ENCODE measurements at places on chromosomes 7 and 10.

DNA sequence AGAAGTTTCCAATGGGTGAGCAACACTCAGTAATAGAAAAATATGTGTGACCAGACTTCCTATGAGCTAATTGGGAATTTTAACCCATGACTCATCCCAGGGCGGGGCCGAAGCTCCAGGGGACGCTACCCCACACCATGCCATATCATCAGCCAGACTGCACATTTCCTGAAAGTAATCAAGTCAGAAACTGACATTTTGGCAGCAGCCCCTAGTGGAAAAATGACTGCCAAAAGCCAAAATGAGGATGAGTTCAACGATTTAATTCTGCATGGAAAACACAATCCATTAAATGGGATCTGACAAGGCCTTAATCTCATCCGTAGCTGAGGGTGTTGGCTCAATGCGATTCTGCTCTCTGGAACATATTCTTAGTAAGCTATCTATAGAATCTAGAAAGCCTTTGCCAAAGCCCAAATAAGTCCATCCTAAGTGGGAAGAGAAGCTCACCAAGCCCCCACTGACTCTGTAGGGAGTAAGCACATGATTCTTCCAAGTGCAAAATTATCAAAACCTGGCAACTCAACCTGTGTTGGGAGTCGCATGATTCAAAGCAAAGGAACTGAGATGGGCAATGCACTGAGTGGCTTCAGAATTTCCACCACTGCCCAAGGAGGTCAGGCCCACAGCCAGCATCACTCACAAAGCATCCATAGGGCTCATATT lies 93.1 kb upstream of the PDE1C start:
- no peak for DNase-seq

DNA sequence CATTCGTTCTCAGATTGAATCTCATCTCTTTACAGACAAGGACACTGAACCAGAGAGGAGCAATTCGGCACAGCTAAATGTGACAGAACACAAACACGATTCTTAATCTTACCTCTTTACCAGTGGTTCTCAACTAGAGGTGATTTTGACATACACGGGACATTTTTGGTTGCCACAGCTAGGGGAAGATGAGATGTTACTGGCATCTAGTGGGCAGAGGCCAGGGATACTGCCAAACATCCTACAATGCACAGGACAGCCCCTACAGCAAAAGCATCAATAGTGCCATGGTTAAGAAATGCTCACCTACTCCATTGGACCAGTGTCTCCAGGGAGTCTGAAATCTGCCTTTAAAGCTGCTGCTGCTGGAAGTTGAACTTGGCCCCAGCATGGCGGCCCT lies 27.3 kb downstream of the PDE1C start:
- DNase-seq: no peak

DNA sequence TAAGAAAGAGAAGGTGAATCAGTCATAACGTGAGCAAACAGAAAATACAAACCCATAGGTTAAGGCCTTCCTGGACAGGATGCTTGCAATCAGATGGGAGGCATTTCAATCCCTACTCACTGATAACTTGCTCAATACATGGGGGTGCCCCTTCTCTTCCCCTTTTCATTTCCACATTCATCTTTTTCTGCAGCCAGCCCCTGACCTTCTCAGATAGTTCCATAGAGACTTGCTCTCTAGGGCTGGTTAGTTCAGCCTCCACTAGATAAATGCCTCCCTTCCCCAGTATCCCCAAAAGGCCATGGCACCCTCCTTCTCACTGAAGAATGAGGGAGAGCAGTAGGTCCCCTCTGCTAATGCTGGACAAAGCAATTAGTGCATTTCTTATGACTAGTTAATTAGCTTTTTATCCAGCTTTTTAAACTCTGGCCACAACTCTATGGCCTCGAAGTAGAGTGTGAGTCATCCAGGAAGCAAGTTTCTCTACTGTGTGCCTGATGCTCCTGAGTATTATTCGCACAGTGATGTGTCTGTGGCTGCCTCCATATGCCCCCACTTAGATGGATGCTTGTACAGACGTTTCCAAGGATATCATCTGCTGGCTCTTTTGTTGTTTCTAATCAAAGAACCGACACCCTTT lies 12.7 kb downstream of the CHN2 start:
- DNase-seq: no peak

DNA sequence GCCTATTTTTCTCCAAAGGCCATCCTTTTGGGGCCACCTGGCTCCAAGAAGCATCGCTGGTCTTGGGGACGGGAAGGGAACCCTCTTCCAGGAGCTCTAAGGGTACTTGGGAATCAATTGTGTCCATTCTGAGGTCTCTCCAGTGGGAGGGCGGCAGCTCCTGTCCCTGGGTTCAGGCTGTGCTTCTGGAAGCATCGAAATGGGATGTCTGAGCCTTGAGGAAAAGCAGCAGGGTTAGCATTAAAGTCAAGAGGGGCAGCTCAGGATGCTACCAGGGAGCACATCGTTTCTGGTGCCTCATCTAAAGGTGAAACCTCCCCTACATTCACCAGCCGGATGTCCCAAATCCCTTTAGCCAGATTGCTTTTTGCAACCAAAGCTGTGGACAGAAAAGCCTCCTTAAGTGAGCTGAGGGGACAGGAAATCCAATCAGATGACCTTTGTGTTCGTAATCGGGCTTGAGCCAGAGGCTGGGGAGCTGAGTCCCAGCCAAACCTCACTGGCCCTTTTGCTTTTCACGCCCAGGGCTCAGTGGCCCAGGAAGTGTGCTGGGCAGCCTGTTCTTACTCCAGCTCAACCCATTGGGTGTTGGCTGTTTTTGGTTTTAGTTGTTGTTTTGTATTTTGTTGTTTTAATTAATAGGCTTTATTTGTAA lies 88.8 kb upstream of the ANLN start:
- DNase-seq: no peak

DNA sequence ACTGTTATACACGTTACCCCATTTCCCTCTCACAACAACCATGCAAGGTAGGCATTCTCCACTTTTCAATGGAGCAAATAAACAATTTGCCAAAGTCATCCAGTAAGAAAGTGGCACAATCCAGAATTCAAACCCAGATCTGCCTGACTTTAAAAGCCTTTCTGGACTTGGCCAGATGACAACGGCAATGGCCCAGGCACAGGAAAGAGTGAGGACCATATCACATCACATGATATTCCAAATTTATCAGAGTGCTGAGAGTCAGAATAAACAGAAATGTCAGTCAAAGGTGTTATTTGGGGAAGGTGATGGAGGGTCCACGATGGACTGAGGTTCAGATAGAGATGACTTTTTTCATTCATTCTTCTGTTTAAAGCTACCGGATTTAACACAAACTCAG lies 48.0 kb downstream of the CALD1 start:
- DNase-seq: no peak

- no peak for DNase-seq
Observed at GRCh38 chr7:54544527-54545240, 2.5 kb downstream of the VSTM2A start.

DNA sequence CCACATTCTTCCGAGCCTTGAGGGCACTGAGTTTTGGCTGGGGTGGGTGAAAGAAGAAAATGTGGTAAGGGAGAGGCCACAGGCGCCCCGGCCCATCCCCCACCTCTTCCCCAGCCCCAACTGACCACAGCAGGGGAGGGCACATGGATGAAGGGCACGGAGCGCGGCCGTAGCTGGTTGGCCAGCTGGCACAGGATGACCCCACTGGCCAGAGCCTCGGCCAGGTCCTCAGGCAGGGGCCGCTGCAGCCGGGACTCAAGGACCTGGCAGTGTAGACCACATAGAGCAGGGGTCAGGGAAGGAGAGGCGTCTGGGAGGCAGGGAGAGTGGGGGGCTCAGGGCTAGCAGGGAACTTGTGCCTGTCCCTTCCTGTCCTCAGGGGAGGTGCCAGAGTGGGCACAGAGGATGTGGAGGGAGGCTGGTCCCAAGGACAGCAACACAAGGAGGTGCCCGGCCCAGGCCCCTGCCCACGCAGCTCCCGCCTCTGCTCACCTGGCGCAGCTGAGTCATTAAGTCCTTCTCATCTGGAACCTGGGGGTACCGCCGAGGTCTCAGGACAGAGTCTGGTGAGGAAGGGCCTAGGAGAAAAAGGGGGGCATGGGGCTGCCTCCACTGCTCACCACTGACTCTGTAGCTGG lies 2.2 kb upstream of the SAP25 start:
- DNase-seq: no peak

DNA sequence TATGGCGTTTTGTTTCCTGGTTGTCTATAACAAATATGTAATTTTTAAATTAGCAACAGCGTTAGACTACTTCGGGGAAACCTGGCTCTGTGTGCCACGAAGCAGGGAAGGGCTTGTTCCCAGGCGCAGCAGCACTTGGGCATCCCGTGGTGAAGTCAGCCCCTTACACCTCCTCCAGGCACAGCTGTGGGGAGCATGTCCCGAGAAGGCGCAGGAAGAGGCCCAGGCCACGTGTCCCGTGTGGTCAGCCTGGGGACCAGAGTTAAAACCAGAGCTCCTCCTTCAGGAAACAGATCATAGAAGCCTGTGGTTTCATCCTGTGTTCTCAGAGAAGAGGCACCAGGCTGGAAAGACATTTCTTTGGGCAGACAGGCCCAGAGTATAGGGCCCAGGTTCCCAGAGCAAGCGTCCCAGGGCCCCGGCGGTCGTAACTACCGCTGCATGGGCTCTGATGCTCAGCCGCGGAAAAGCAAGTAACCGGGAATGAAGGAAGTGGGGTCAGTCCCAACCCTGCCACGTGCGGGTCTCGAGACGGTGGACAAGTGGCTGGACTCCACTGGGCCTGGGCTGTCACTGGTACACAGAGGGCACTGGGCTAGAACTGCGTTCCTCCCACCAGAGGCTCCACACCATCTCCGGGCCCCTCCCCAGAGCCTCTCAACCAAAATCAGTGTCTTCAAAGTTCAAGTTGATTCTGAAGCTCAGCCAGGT lies 7.1 kb downstream of the NUDT1 start:
- DNase-seq: peak; percentile 97

GRCh38 chr10:133179128-133179520 lies 19.1 kb downstream of the KNDC1 start:
- no peak for DNase-seq

- DNase-seq: no peak
Observed at GRCh38 chr10:59958882-59959281, 52.5 kb upstream of the CCDC6 start.

GRCh38 chr10:35637462-35637861 lies 4.6 kb downstream of the FZD8 start:
- DNase-seq: no peak

DNA sequence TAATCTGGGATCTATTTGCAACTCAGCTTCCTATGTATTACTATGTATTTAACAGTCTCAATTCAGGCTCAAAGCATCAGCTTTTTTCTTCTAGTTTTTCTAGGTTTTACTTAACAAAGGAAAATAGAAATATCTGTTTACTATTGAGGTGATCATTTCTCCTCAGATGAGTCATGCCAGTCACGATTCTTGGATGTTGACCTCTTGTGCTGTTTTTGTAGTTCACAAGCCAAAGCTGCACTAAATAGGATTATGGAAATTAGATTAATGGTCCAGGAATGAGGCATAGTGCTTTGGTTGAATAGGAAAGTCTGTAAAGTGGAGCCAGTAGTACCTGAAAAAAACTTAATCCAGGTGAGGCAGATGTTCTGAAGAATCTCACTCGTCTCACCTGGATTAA lies 198.3 kb upstream of the KAT6B start:
- DNase-seq: no peak

DNA sequence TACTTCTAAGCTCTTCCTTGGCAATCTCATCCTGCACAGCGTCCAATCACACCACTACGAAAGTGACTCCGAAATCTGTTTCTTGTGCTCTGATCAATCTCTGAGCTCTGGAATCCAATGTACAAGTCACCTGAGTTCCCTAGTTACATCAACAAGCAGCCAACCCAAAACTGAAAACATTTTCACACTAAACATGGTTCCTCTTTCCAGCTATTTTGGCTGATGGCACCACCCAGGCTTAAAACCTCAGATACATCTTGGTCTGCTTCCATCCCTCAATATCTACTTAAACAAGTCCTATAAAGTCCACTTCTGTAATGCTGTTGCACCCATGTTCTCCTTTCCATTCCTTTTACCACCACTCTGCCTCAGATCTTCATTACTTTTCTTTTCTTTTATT lies 3.6 kb downstream of the BLOC1S2 start:
- DNase-seq: no peak

- DNase-seq: no peak
Observed at GRCh38 chr10:69242040-69242851, 22.1 kb downstream of the HKDC1 start.

- DNase-seq: no peak
Observed at GRCh38 chr7:20141666-20142065, 75.5 kb downstream of the MACC1 start.

DNA sequence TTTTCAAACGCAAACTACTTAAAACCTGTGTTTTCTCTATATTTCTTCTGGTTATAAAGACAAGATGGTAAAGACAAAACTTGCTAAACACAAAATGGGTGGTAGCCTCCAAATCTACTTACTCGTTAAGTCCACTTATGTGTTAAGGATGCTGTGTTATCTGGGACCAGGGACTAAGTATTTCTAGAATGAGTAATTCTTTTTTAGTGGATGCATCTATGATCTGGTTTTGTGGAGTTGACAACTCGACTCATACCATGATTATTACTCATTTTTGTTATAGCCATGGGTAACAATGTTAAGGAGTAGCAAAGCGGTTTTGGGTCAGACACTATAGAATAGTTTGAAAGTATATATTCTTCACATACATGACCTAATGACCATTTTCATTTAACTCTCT lies 239.5 kb upstream of the FOXP2 start:
- DNase-seq: no peak

DNA sequence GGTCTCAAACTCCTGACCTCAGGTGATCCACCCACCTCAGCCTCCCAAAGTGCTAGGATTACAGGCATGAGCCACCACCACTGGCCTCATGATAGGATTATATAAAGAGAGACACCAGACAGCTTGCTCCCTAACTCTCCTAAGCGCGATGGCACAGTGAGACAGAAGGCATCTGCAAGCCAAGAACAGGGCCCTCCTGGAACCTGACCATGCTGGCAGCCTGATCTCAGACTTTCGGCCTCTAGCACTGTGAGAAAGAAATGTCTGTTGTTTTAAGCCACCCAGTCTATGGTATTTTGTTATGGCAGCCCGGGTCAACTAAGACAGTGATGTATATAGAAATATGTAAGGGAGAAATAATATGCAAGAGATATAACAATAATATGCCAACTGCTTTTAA lies 51.2 kb downstream of the SRPK2 start:
- DNase-seq: no peak

DNA sequence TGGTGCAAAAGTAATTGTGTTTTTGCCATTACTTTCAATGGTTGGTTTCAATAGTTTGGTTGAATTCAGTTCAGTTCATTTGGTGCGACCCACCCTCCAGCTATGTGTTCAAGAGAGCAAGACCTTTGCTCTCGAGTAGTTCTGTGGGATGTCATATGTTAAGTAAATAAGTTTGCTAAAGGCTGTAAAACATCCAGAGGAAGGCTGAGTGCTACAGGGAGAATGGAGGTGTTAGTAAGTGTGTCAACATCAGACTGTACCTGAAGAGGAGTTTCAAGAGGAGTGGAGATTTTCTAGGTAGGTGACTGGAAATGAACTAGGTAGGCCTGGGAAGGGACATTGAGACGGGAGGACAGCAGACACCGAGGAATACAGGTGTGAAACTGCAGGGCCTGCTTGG lies 147.7 kb downstream of the SH2D4B start:
- no peak for DNase-seq

GRCh38 chr7:35799846-35800717 lies 775 bp upstream of the SEPTIN7 start:
- peak; percentile 92 for DNase-seq
